ENCODE measurements at places on chromosomes 4 and X.

GRCh38 chrX:151183233-151183753, 6.9 kb downstream of the GPR50 start:
- no peak for DNase-seq

GRCh38 chr4:126215759-126216158, 901.0 kb downstream of the FAT4 start:
- no peak for DNase-seq

DNA sequence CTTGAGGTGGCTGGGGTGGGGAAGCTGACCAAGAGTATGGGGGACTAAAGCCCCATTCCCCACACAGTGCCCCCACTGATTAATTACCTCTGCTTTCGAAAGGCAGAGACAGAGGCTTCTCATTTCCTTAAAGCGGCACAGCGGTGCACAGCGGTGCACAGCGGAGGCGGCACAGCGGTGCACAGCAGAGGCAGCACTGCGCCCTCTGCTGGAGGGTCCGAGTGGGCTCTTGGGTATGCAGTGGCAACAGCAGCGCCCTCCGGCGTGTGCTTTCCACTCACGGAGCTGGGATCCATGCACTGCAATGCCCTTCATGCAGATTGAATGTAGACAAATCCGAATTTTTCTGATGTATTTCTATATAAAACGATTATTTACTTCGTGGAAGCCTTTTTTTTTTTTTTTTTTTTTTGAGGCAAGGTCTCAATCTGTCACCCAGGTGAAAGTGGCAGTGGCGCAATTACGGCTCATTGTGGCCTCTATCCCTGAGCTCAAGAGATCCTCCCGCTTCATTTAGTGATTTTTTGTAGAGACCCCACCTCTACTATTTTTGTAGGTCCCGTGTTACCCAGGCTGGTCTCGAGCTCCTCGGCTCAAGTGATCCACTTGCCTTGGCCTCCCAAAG, 19.7 kb upstream of the PRPS2 start:
- DNase-seq: peak; percentile 44

GRCh38 chr4:105909787-105910281, 14.6 kb downstream of the NPNT start:
- no peak for DNase-seq

DNA sequence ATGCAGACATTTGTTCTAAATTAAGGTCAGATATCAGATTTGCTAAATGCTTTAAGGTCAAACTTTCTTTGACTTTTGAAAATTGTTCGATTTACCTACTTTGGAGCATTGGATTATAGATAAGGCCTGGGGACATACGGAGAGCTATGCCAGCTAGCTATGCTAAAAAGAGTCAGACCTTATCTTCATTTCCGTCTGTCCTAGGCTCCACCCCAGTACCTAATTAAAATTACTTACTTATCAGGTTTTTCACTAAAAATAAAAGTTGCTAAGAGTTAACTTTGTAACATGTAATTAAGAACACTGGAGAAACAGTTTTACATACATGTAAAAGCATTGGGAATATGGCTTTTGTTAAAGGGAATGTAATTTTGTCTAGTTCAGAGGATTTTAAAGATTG, 7.1 kb upstream of the TMEM35A start:
- no peak for DNase-seq

- DNase-seq: no peak
These were observed 174.5 kb upstream of the NWD2 start for GRCh38 chr4:37070041-37070440.

DNA sequence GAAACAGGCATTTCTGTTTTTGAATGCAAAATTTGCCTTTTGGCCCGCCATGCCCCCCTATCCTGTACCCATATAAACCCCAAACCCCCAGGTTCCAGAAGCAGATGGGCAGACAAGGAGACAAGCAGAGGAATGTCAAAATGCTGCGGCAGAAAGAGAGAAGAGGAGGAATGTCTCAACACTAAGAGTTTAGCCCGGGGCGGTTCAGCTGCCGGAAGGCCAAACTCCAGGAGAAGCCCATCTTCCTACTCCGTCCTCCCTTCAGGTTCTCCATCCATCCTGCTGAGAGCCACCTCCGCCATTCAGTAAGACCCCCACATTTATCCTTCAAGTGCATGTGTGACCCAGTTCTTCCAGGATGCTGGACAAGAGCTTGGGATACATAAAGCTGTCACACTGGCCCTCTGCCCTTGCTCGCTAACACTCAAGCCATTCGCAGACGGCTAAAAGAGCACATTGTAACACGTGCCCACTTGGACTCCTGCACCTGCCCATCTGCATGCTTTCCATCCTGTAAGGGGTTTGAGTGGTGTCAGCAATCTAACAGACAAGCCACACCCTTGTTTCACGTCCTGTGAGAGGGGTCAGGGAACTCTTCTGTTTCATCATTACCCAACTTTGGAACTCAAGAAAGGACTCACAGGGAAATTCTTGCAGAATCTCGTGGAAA, 31.3 kb downstream of the TLR10 start:
- no peak for DNase-seq
